Thyroid gland (tissue), 4 donors: ENCODE measurements at places on chromosomes 2 and 18.

GRCh38 chr2:179561702-179562101, 297.1 kb upstream of the SESTD1 start:
- DNase-seq = no peak

GRCh38 chr2:216029416-216030129, 16.2 kb upstream of the MREG start:
- no peak for DNase-seq

GRCh38 chr2:85564144-85564563, 2.9 kb upstream of the GGCX start:
- no peak for DNase-seq

GRCh38 chr2:205655779-205656456, 26.4 kb upstream of the NRP2 start:
- DNase-seq = no peak

DNA sequence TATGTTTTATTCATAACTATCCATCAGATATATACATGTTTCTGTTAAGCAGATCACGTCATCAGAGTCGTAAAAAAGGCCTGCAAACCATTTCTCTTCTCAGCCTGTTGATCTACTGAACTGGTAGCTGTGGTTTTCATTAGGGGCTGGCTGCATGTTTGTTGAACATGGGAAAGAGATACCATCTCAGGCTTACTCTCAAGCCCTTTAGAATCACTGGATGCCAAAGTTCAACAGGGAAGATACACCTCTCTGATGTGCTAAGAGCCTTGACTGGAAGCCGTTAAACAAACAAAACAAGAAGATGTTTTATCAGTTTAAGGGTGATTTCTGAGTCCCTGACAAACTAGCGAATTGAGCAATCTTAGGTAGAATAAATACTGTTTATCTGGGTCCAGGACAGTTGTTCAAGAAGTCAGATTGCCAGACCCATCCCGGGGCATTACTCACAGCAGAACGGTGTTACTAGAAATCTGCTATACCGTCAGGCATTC, 94.5 kb upstream of the LMAN1 start:
- no peak for DNase-seq

DNA sequence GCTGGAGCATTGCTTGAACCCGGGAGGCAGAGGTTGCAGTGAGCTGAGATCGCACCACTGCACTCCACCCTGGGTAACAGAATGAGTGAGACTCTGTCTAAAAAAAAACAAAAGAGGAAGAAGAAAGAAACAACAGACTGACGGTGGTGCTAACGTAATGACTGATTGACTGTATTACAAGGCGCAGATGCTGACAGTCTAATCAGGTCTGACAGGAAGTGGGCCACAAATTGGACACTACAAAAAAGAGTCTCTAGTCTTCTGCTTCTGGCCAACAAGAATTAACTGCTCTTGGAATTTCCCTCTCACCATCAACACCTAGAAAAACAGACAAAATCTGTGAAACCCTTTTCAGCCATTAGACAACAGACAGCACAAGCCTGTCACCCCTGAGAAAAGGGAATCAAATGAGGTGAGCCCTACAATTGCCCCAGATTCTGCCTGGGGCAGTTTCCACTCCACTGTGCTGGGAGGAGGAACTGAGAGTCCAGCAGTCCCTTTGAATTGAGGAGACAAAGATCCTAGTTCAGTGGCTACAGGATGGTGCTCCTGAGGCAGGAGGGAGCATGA, 43.3 kb downstream of the SNED1 start:
- no peak for DNase-seq
